ENCODE measurements at places on chromosomes 11 and 22.

GRCh38 chr11:70072861-70073755, 5.0 kb upstream of the ANO1 start:
- no peak for DNase-seq

- DNase-seq = no peak
Observed at GRCh38 chr22:38171927-38172831, 9.5 kb downstream of the PLA2G6 start.

DNA sequence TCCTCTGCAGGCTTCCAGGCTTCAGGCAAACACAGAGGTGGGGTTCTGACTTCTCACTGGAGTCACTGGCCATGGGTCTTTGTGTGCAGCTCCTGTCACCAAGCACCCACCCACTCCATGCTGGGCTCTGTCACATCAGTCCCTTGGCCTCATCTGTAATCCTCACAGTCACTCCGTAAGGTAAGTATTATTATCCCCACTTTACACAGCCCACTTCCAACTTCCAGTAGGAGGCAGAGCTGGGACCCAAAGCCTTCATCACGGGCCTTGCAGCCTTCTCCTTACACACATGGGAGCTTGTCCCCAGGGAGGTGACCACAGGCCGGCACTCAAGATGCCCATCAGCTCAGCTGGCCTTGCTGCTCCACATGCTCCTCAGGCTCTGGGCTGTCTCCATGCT, 266.7 kb upstream of the B3GAT1 start:
- DNase-seq = no peak

DNA sequence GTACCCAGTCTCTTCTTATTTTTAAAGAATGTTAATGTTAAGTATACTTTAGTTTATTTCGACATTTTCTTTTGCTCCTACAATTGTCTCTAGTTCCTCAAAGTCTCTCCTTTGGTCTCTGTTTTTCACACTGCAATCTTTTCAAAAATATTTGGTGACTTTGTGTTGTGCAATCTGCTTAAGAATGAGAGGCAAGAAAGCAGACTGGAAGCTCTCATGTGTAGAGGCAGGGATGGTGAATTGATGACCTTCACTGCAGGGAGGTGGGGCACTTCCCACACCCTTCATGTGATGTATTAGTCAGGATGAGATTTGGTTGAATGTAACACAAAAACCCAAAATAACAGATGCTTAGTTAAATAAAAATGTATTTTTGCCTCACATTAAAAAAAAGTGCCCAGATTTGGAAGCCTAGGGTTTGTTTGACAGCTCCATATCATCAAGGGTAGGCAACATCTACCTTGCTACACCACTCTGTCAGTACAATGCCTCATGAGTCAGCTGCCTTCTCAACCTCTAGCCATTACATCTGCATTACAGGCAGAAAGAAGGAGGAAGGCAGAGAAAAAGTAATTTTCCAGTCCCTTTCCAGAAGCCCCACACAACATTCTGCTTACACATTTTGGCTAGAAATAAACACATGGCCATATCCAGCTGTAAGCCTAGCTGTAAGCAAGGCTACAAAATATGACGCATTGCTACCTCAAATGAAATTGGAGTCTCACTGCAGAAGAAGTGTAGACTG, 3.8 kb upstream of the MMP27 start:
- no peak for DNase-seq

DNA sequence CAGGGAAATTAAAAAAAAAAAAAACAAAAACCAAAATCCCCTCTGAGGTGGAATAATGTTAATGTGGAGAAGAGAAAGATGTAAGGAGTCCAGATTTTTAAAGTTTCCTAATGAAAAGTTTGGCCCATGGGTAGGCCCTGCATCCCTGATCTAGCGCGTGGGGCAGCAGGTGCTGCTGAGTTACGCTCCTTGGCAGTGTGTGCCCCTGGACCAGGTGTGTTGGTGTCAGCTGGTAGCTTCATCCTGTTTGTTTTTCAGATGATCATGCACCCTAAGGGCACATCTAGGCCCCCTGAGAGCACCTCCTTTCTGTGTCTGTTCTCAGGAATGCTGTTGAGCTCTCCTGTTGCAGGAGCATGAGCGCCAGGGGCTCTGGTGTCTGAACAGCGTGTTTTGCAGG, 6.7 kb downstream of the DGCR8 start:
- DNase-seq = no peak

DNA sequence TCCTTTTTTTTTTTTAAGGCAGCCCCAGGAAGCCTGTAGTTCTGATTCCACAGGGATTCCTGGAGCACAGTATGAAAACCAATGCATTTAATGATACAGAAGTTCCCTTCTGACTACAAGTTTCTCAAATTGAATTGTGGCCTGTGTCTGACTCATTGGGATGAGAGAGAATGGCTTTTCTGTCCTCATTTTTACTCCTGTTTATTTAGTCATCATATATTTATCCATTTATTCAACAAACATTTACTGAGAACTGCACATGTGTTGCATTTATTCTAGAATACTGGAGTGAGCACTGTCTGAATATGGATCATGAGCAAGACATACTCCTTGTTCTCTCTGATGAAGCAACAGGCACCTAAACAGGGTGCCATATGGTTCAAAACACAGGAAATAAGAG, 231.2 kb downstream of the NTM start:
- DNase-seq = no peak

GRCh38 chr11:24225501-24225900, 271.4 kb upstream of the LUZP2 start:
- DNase-seq = no peak

DNA sequence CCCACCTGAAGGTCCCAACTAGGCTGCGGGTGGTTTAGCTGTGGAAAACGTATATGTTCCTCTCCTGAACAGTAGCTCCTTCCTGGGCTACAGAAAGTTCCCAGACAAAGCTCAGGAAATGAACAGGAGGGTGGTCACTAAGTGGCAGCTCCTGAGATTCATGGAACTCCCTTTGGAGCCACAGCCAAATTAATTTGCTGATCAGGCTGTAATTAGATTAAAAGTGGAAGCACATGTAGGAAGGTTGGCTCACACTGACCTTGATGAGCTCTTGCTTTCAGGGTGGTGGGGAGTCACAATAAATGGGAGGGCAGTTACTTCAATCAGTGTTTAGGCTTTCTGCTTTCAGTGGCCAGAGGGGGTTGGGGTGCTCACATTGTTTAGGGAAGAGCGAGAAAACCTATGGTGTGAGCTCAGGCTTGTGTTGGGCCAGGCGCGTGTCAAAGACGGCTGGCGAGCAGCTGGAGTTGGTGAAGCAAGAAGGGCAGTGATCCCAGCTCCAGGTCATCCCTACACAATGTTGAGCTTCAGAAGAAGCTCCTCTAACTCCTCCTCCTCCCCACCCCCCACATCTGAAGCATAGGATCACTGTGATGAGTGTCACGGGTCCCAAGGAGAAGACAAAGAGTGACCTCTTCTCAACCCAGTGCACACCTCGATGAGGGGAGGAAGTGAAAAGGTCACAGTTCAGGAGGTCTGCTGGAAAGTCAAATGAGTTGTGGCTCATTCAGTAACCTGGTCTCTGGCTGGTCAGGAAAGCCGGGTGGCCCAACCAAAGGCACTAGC, 42.5 kb downstream of the CLPB start:
- no peak for DNase-seq

DNA sequence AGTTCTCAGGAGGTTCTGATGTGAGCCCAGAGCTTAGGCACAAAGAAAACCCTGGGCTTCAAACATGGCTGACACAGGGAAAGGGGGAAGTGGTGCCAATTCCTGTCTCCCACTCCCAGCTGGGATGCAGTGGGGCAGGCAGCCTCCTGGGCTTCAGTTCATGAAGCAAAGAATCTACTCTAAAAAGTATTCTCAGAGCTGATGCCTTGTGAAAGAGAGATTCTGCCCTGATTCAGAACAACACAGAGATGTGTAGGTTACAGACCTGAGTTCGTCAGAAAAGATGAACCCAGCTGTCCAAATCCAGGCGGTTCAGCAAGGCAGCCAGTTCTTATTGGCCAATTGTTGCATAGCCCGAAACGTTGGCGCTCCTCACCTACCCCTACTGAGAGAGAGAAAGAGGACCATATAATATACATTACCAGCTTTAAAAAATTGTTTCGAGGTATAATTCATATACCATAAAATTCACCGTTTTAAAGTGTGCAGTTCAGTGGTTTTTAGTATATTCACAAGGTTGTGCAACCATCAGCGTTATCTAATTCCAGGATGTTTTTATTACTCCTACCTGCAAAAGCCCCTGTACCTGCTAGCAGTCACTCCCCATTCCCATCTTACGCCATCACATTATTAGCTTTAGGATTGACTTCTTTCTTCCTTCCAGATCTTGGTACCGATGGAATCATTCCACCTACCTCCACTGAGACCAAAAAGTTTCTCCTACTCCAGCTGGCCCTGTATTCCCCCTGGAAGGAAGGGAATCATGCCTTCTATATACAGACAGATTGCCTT, 7.2 kb upstream of the TLCD5 start:
- DNase-seq = no peak

GRCh38 chr11:63883791-63884190, 33.2 kb downstream of the RCOR2 start:
- no peak for DNase-seq

DNA sequence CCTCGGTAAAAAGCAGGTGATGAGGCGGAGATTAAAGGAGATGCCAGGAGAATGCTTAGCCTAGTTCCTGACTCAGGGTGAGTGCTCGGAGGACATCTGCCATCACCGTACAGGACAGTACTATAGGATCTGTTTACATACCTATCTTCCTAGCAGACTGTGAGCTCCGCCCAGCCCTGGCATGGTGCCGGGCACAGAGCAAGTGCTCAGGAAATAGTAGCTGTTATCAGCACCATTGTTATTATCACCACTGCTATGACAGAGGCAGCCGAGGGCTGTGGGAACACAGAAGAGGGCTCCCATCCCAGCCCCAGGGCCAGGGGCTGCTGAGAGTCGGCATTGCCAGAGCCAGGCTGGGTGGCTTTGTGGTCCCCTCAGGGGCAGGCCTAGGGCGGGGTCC, 642 bp upstream of the SEPTIN3 start:
- no peak for DNase-seq

GRCh38 chr11:119551420-119552105, 128.6 kb upstream of the THY1 start:
- DNase-seq = no peak

- DNase-seq = peak; percentile 79
Observed at GRCh38 chr22:42553475-42554361, at the start of gene SERHL2. SERHL2 (plus strand) TSS chr22:42553956; CDS start chr22:42554021, 65 bp downstream.

DNA sequence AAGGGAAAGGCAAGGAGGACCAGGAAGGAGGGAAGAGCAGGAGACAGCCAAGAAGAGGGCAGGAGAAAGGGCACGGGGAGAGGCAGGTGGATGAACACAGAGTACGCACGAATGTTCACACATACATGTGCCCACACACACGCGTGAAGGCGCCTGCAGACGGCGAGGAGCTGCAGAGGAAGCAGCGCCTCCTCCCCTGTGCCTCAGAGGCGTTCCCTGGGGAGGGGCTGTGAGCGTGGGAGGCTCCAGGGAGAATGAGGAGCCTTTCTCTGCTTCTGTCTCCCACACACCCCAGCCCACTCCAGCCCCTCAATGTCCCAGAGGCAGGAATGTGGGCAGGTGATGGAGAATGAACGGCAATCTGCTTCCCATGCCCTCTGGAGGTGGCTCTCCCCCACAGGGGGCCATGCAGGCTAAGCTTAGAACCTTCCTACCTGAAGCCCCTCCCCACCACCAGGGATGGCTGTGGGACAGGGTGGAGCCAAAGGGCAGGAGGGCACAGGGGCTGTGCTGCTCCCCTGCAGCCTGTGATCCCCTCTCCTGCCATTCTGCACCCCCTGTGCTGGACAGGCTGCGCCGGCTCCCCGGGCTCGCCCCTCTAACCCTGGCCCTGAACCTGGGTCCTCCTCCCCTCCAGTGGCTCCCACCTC, 25.3 kb downstream of the PPM1F start:
- no peak for DNase-seq

GRCh38 chr11:33867996-33868646, 23.8 kb downstream of the LMO2 start:
- DNase-seq = no peak

All from stimulated activated CD8-positive, alpha-beta memory T cell treated with anti-CD3 and anti-CD28 coated beads, Interleukin-4, amount 100 ng/mL, for 24 hours (primary cell).